ENCODE measurements at places on chromosomes 4 and X.
A peak's percentile ranks its signal among the peaks of the same experiment; 100 is the strongest.

DNA sequence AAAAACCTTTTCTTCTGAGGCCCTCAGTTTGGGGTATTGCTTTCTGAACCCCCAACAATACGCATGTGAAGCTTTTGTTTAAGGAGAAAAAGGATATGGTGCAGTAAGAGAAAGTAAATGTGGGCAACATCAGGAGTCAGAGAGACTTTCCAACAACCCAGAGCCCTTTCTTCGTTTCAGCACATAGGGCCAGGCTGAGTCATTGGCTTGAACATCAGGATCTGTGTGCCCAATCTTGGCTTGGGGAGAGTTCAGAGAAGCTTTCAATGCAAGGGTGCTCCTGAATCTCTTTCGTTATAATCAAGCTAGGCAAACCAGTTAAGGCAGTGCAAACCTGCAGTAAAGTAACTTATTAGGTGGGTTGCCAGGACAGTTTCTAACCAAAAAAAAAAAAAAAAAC lies 191.2 kb downstream of the FRMPD4 start:
- no peak for DNase-seq

GRCh38 chr4:41413670-41414411 lies 124.1 kb upstream of the LIMCH1 start:
- DNase-seq, result no peak

DNA sequence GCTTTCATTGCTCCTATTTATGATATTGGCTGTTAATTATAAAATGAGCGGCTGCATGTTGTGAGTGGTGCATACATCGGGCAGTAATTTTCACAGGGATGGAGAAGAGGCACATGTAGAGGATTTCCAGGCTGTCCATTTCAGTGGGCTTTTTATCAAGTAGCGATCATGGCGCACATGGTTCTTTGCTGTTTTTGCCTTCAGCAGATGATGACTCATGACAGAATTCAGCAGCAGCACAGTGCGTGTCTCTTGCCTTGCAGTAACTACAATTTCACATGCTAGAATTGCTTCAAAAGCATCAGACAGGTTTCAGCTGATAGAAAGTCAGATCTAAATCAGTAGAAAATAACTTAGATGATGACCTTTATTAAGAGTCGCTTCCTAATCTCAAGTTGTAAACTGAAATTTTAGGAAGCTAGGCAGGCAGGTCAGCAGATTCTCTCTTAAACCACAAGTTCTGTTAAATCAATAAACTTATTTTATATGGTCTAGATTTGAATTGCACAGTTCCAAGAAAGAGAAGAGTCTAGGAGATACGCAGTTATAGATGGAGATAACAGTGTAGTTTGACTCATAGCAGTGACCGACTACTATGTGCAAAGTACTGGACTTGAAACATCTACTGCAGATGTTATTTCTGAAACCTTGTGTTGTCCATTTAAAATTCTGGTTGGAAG lies 35.8 kb downstream of the LRP2BP start:
- no peak for DNase-seq

DNA sequence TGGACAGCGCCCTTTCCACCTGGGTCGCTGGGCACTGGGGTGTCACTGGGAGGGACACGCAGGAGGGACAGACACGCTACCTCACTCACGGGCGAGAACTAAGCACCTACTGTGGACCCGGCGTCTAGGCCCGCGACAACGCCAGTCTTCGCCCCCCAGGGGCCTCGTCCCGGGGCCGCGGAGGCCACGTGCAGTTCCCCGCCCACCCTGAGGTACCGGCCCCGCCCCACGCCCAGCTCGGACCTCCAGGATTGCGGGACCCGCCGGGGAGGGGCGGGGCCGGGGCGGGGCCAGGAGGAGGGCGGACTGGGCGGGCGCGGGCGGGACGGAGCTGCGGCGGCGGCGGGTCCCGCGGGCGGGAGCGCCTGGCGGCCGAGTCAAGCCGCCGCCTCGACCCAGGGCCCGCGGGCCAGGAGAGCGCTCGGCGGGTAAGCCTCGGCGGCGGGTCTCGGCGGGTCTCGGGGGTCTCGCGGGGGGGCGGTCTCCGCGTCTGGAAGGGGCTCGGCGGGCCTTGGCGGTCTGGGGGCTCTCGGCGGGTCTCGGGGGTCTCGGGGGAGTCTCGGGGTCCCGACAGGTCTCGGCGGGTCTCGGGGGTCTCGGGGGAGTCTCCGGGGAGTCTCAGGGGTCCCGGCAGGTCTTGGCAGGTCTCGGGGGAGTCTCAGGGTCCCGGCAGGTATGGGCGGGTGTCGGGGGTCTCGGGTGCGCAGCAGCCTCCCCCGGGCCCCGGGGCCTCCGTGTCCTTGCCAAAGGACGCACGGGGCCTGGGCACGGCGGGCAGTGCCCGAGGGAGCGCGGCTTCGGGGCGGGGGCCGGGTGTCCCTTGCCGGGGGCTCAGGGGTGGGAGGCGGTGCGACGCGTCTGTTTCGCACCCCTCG lies at the start of gene SH3BP2:
SH3BP2 (plus strand) TSS at position 375 of the 875 bp plus-strand sequence. CDS start 27,533 bp downstream, outside the sequence.
- DNase-seq, result no peak

DNA sequence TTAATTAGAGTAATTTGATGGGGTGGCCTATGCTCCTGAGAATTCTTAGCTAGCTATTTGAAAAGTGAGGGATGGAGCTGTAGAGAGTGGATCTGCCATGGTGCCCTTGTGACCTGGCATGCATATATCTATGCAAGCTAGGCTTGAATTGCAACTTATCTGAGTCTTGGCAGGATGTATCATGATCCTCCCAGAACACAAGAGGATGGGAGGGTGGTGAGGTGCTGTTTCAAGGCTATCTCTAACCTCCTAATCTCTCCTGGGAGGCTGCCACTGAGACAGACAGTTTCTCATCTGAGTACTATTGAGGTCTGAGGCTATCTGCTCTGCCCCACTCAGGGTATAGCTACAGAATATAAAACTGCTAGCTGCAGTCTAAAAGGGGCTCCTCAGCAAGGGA lies 56.6 kb downstream of the BRCC3 start:
- DNase-seq, result no peak

DNA sequence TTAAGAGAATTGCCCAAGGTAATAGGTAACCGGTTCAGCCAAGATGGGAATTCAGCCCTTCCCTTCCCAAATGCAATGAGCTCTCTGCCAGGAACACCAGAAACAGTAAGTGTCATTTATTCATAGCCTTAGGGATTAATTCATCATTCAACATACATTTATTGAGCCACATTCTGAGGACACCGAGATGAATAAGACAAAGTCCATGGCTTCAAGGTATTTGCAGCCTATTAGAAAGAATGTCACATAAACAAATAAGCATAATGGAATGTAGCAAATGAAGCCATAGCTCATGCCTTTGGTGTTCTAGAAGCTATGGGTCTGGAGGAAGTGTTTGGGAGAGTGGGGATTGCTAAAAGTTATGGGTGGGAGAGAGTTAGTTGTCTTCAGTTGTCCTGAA lies 6.3 kb upstream of the TAB3 start:
- DNase-seq, result no peak

- no peak for DNase-seq
Observed at GRCh38 chr4:64230709-64231310, 178.4 kb downstream of the TECRL start.

DNA sequence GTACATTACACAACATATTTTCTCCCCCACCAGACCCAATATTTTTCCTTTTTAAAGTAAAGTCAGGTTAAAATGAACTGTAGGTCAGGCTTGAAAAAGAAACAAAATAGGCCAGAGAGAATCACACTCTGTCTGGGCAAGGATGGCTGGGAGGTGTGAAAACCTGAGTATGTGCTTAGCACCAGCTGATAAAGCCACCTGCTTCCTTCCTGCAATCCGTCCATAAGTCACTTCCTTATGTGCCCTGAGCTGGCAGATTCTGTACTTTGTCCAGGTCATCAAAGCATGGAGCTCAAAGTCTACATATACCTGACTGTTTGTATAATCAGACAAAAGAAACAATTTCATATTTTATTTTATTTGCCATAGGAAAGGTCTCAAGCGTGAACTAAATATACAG lies 37.7 kb downstream of the ANTXR2 start:
- peak; percentile 45 for DNase-seq

GRCh38 chr4:109811707-109812106 lies 3.9 kb upstream of the GAR1 start:
- DNase-seq, result no peak

DNA sequence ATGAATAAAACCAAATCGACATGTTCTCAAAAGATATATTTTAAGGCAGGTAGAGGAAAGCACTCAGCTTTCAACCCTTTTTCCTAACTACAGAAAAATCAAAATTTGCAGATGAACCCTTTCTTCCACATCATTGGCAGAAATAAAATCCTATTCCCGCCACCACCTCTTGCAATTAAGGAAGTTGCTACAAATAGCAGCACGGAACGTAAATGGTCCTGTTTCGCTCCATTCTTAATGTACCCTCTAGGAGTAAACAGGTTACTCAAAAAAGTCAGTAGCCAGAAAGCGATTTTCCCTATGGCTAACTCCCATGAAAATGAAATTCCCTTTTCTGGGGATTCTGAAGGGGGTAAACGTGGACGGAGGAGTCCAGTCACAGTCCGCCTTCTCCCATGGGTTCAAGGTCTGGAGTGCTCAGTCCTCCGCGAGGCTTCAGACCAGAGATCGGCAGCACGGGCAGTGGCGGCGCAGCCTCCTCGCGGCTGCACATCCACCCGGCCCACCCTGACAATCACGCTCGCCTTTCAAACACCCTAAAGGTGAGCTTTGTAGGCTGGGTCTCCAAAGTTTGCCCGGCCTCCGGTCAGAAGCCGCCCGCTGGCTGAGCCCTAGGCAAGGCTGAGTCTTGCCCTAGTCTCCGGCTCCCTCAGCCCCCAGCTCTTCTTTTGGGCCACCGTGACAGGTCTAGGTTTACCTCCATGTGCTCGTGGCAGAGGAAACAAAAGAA lies 1.8 kb downstream of the ATP11C start:
- no peak for DNase-seq

DNA sequence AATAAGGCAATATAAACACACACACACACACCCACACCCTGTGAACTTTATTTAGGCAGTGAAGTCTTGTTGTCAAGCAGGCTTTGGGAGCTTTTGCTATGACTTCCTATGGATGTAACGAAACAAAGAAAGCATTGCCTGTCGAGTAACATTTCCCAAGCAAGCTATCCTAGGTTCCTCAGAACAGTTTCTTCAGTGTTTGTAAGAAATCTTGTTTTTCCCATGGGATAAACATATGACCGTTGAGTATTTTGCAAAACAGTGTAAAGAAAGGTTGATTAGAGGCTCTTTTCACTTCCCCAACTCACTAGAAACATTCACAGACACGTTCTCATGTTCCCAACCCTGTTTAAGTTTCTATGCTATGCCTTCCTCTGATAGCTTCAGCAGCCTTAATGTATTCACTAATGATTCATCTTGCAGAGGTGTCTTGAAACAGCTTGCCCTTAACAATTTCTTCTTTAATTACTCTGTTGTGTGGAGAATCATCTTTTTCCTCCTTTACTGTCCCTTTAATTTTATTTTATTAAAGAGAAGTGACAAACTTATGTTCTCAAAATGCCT lies 1947.1 kb upstream of the TENM3 start:
- no peak for DNase-seq

- no peak for DNase-seq
Observed at GRCh38 chr4:83389037-83389720, 54.5 kb upstream of the HPSE start.

DNA sequence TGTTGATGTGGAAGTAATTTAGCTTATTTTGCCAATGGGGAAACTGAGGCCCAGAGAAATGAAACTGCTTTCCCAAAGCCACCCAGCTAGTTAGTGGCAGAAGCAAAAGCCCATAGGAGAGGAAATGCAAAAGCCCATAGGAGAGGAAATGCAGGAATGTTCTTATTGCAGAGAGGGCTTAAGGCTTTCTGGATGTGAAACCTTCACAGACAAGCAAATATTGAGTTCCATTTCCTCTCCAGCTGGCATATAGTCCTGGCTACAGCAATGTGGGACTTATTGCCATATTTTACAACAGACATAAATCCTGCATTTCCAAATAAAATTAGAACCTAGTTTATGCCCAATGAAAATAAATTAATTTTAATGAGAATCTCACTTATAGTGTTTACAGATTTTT lies 69.7 kb downstream of the TMEM154 start:
- no peak for DNase-seq

- DNase-seq, result no peak
Observed at GRCh38 chr4:118348886-118349285, 3.9 kb downstream of the PRSS12 start.

DNA sequence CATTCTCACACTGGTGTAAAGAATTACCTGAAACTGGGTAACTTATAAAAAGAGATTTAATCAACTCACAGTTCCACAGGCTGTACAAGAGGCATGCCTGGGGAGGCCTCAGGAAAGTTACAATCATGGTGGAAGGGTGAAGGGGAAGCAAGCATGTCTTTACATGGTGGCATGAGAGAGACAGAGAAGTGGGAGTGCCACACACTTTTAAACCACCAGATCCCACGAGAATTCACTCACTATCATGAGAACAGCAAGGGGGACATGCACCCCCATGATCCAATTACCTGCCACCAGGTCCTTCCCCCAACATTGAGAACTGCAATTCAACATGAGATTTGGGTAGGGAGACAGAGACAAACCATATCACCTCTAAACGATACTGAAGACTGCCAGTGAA lies 23.0 kb downstream of the EPGN start:
- no peak for DNase-seq

DNA sequence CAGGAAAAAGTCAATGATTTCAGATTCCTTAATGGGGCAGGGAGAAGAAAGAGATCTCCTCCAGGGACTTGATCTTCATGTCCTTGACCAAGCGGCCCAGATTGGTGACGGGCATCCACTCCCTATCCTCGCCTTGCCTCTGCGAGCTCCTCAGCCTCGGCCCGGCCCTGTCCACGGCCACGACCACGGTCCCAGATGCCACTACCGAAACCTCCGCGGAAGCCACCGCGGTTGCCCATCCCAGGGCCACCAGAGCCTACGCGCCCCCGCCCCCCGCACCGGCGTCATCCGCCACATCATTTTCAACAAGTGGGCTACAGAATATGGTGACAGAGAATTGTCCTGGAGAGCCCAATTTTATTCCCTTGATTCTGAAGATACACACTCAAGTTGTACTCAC lies 751.2 kb upstream of the PABPC4L start:
- no peak for DNase-seq

- DNase-seq, result no peak
Observed at GRCh38 chr4:174524242-174524641, 2.0 kb upstream of the HPGD start.

DNA sequence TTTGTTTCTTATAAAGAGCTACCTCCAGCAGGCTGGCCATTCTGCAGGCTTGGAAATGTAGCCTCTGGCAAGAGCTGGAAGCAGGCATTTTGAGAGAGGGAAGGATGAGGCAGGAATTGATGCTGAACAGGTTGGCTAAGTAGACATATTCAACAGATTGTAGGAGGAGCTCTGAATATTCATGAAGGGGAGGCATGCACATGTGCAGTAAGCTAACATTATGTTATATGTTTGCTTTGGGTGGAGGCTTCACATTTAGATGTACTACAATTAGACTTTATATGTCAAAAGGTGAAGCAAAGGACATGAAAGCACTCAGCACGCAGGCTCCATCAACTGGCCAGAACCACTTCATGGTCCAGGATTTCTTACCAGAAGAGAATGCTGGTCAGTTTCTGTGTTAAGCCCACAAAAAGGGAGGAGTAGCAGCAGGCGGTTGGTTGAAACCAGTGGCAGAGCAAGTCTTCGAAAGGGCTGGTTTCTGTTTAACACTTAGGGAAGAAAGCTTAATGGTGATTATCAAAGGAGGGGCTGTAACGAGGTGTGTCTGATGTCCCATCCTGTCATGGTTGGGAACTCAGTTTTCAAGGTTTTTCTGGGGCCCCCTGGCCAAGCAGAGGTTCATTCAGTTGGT lies 54.8 kb downstream of the FGFBP1 start:
- no peak for DNase-seq

GRCh38 chr4:154314248-154314647 lies 177.4 kb downstream of the DCHS2 start:
- DNase-seq, result no peak

GRCh38 chrX:13540602-13541001 lies 28.8 kb upstream of the EGFL6 start:
- no peak for DNase-seq

GRCh38 chrX:116194649-116195048 lies 24.1 kb downstream of the AGTR2 start:
- DNase-seq, result no peak

All from NCI-H2081 (cell line).